Stimulated activated CD4-positive, alpha-beta T cell treated with anti-CD3 and anti-CD28 coated beads, Interleukin-1b, Interleukin-23, amount 100 ng/mL, for 1 hour (primary cell): ENCODE measurements at places on chromosomes 12 and 14.

DNA sequence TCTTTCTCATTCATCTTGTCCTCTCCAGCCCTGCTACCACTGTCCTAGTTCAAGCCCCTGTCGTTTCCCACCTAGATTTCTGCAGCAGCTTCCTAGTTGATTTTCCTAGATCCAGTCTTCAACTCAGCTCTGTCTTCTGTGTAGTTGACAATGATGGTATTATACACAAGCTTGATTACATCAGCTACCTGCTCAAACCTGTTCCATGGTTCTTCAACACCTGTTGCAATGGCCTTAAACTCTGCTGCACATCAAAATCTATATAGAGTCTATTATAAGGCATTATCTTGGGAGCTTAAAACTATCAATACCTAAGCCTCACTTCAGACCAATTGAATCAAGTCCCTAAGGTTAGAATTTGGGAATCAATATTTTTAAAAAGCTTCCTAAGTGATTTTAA lies 71.7 kb upstream of the PELI2 start:
- no peak for DNase-seq

- no peak for DNase-seq
Measured at GRCh38 chr12:25100194-25101091, 94.5 kb downstream of the DNAI7 start.

- DNase-seq, result no peak
Measured at GRCh38 chr14:66383771-66384170, 102.4 kb upstream of the CCDC196 start.

DNA sequence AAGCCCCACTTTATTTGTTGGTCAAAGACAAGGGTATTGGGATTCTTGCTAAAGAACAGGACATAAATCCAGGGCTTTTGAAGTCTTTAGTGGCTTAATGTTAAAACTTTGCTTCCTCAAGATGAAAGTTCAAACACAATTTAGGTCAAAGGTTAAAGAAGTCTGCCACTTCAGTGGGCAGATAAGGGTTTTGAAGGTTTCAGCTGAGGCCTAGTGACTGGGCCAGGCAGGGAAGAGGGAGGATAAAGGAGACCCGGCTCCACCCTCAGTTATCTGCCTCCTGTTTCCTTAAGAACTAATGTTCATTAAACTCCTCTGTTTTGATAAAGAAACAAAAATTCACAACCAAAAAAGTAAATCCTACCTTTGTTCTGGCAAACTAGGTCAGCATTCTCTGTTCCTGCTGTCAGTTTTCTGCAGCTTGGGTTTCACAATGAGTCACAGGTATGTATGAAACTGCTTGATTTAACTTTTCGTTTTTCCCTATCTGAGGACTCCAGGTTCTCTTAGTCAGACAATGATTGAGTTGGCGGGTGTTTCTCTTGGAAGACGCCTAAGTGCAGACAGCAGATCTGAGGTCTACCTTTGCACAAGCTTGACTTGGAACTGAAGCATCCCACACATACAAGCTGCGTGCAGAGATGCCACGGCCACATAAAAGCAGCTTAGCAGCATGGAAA lies 208.3 kb downstream of the EXOC5 start:
- peak; percentile 1 for DNase-seq

GRCh38 chr14:77203611-77204458 lies 22.2 kb downstream of the TMEM63C start:
- DNase-seq, result no peak

GRCh38 chr12:62128175-62128975 lies 131.8 kb upstream of the USP15 start:
- DNase-seq, result no peak

DNA sequence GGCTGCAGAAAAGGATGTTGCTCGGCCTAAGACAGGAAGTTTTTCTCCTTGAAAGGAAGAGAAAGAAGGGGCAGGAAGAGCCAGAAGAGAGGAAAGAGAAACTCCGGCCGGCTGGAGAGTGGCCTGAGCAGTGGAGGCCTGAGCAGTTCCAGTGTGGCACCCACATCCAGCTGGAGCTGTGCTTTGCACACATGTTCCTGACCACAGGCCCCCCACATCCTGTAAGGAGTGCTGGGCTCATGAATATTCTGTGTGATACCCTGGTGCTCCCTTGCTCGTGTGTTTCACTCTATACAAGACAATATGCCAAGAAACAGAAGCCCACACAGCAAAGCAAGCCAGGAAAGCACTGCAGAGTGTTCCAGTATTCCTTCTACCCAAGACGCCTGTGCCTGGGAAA lies 27.1 kb downstream of the POLE start:
- DNase-seq, result no peak

- DNase-seq, result no peak
Measured at GRCh38 chr12:39581592-39581991, 38.0 kb downstream of the ABCD2 start.

DNA sequence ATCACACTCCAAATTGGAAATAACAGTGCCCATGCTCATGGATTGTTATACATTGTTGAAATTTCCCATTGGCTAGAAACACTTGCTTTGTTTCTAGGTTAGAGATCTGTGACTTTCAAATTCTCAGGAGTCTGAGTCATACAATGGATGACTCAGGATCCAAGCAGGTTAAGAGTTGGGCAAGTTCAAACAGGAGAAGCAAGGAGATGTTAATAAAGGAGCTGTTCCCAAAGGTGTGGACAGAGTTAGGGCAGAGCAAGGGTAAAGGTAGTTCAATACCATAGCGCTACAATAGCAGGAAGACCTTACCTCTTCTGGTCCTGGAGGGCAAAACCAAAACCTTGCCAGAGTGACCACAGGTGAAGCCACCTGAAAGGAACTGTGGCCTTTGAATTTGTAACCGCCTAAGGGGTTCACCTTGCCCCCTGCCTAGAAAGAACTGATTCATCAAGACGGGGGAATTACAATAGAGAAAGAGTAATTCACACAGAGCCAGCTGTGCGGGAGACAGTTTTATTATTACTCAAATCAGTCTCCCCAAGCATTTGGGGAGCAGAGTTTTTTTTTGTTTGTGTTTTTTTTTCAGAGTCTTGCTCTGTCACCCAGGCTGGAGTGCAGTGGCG lies 4.2 kb upstream of the AMN1 start:
- DNase-seq, result no peak

- peak; percentile 63 for DNase-seq
Measured at GRCh38 chr14:77376771-77377501, at the start of the genes SAMD15 and TMED8. TSS of gene SAMD15 (plus strand) at chr14:77377379. CDS start at chr14:77377419, 40 bp downstream. TSS of gene TMED8 (minus strand) at chr14:77377094. CDS start at chr14:77377053, 41 bp downstream.

- DNase-seq, result no peak
Measured at GRCh38 chr12:93572712-93573551, 457 bp downstream of the SOCS2 start.

DNA sequence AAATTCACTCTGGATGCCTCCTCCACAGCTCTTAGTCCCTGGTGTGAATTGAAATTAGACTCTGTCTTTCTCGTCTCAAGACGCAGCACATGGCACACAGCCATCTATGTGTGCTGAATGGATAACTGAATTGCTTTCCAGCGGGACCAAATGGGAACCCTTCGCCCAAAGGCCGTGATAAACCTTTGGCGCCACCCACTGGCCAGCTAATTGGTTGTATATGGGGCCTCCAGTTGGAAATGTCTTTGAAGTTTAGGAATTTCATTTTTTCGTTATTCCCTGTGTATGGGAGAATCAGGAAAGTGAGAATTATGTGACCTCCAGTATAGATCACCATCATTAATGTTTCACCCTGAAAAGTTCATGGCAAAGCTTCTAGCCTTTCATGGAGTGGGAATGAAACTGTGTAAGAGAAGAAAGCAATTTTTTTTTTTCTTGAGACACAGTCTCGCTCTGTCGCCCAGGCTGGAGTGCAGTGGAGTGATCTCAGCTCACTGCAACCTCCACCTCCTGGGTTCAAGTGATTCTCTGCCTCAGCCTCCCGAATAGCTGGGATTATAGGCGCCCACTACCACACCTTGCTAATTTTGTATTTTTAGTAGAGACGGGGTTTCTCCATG lies 9.8 kb upstream of the HSP90AA1 start:
- peak; percentile 45 for DNase-seq

DNA sequence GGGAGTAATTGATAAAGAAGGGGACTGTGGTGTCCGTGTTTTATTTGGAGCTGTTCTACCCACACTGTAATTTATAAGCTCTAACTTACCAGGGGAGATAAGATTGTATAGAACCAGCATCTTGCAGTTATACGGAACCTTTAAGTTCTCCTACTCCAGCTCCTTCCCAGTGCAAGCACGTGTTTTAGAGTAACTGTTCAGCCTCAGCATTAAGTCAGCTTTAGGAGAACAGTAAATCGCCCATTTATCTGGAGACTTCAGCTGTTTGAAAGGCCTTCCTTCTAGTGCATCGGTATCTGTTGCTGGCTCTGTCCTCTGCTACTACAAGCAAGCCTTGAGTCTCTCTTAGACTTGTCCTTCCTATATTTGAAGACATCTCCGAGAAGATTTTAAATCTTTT lies 95.6 kb downstream of the ETV6 start:
- DNase-seq, result no peak

- no peak for DNase-seq
Measured at GRCh38 chr14:30610787-30611343, 11.3 kb upstream of the SCFD1 start.
